Daoy (cell line): ENCODE measurements at places on chromosomes 16 and 17. TPM values are rescaled to one million over a fixed set of nuclear protein-coding genes. Genes with fewer than 3 reads are reported as not detected.
A peak's percentile ranks its signal among the peaks of the same experiment; 100 is the strongest.

The KRT40 gene
- total RNA-seq: not detected in 2 replicates

The GUCY2D gene
- under 0.01 TPM in 1 of 2 replicates, not detected in the other for total RNA-seq

The ENPP7 gene
- total RNA-seq: not detected in 2 replicates

The NPIPA2 gene
- total RNA-seq: 0.24 TPM in 1 of 2 replicates, not detected in the other

The NDRG4 gene
- total RNA-seq: 5.7 and 15.9 TPM in 2 replicates

The TBC1D3G gene
- not detected in 2 replicates for total RNA-seq

The CD19 gene
- not detected in 2 replicates for total RNA-seq

The LITAFD gene
- not detected in 2 replicates for total RNA-seq

The PCYT2 gene
- 17.9 and 34.9 TPM in 2 replicates for total RNA-seq

The CD79B gene
- 2.6 TPM in 1 of 2 replicates, not detected in the other for total RNA-seq

The CLEC18A gene
- 1.2 TPM in 1 of 2 replicates, not detected in the other for total RNA-seq

The KCNJ2 gene
- 0.63 TPM in 1 of 2 replicates, not detected in the other for total RNA-seq

The PYCARD gene
- 14.7 and 23.3 TPM in 2 replicates for total RNA-seq

The MILR1 gene
- total RNA-seq: 5.1 and 11.0 TPM in 2 replicates

The HID1 gene
- total RNA-seq: 0.11 and 0.45 TPM in 2 replicates

The GPR139 gene
- not detected in 2 replicates for total RNA-seq

The PLXDC1 gene
- 0.11 TPM in 1 of 2 replicates, not detected in the other for total RNA-seq

DNA sequence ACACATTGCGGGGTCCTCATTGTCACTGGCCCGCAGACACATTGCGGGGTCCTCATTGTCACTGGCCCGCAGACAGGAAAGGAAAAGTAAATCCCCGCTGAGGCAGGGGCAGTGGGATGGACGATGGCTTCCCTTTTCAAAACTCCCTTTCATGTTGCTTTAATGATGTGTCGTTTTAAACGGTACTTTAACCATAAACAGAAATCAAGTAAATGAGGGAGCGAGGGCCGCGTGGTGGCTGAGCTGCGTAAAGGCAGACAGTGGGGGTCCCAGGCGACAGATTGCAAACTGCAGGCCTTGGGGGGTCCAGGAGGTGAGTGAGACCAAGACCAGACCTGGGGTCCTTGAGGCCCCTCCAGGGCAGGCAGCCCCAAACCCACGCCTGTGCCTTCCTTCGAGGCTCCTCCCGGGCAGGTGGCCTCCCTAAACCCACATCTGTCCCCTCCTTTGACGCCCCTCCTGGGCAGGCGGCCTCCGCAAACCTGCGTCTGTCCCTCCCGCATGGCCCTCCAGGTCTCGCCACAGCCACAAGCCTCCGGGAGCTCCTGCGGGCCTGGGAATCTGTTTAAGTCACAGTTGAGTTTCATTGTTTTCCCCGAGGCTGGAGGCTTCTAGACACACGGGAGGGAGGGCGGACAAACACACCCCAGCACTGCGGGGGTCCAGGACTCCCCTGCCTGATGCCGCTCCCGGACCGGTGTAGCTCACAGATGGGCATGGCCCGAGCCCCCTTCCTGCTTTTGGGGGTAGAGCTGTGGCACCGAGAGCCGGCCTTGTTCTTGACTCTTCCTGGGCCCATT, 7.3 kb downstream of the PIEZO1 start:
- DNase-seq: no peak

DNA sequence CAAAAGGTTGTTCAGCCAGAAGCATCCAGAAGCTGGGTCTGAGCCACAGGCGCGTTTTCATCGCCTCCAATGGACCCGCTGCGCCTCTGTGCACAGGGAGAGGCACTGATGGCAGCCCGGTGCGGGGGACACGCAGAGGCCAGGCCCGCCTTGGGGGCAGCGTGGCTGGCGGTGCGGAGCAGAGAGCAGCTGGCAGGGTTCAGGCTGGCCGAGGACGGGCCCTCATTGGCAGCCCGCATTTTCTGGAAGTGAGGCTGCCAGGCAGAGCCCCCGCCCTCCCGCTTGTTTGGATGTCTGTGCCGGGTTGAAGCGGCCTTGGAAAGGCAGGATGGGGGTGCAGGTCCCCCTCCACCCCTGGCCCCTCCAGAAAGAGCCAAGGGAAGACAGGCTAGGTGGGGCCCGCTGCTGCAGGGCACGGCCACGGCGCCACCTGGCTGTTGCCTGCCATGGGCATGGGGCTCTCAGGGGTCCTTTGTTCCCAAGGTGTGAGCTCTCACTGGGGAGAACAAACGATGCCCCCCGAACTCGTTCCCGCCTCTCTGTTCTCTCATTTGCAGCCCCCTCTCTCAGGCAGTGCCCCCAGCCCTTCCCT, 18.8 kb downstream of the GSE1 start:
- DNase-seq: no peak

GRCh38 chr16:89442990-89443726, 47.2 kb downstream of the ANKRD11 start:
- DNase-seq: peak; percentile 43

DNA sequence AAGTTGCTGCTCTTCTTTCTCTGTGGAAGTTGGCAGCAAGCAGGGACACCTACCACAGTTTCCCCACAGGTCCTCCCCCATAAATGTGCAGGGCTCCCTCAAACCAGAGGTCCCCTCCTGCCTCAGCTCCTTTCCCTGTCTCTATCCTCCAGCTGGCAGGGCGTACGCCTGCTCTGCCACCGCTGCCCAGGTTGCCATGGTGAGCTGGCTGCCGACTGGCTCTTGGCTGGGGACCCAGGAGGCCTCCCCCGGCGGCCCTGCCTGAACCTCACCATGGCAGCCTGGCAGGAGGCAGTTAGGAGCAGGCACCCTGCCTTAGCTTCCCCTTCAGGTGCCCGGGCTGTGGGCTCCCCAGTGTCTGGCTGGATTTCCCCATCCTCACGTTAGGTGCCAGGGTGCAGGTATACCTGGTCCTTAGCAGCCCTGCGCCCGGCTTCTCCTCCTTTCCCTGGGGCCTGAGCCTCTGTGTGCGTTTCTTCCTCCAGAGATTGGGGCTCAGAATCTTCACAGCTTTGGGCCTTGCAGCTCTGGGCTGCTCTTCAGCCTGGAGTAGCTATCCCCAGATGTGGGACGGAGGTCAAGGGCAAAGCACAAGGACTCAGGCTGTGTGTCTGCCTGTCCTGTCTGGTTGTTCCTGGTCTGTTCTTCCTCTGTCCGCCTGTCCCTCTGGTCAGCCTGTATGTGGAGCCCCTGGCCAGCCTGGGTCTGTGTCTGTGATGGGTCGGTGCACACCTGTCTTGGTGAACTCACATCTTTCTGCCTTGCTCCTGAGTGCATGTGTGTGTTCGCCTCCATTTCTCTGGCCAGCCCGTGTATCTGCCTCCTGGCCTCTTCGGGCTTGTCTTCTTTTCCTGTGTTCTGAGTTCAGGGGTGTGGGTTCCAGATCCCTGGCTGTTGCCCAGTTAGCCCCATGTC, 15.7 kb downstream of the GJD3 start:
- DNase-seq: no peak

- DNase-seq: peak; percentile 92
These were observed 5.6 kb upstream of the CIITA start for GRCh38 chr16:10871157-10871991.

GRCh38 chr16:58456193-58456592, 43.8 kb upstream of the NDRG4 start:
- DNase-seq: no peak

DNA sequence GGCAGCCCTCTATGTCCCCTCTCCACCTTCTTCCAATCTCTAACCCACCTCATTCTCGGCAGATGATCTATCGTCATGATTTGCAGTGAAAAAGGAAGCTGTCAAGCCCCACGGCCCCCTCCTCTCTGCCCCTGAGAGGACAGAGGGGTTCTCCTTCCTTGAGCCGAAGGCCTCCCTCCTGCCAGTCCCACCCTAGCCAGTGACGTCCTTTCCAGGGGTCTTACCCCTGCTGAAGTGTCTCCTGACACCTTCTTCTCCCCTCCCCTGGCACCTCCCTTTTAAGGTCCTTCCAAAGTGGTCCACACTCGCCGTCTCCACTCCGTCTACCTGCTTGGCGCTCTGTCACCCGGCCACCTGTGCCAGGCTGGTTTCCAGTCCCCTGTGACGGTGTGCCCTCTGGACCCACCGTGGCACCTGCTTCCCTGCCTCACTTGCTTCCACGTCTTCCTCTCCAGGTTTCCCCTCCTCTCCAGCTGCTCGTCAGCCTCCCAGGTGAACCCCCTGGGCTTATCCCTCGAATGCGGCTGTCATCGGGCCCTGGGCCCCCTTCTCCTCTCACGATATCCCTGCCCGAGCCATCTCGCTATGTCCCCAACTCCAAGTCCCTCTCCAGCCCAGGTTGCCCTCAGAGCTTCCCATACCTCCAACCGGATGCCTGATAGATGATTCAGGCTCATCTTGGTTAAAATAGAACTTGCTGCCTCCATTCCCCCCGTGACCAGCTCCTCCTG, 5.7 kb downstream of the CCDC102A start:
- no peak for DNase-seq

- no peak for DNase-seq
These were observed 173.0 kb upstream of the TOM1L1 start for GRCh38 chr17:54727624-54728023.

GRCh38 chr16:87321336-87322107, 4.3 kb upstream of the C16orf95 start:
- DNase-seq: no peak

GRCh38 chr17:17398943-17399926, 77.6 kb upstream of the MED9 start:
- no peak for DNase-seq

- DNase-seq: no peak
These were observed 2.1 kb upstream of the GPS2 start for GRCh38 chr17:7317161-7317803.

- peak; percentile 44 for DNase-seq
These were observed 62.0 kb upstream of the CRHR1 start for GRCh38 chr17:45722161-45722560.

GRCh38 chr17:60327901-60328273, 64.0 kb downstream of the USP32 start:
- no peak for DNase-seq

- DNase-seq: peak; percentile 88
These were observed 13.6 kb upstream of the EEF2K start for GRCh38 chr16:22192261-22193062.

GRCh38 chr16:83968306-83968851, 335 bp downstream of the NECAB2 start:
- DNase-seq: no peak

DNA sequence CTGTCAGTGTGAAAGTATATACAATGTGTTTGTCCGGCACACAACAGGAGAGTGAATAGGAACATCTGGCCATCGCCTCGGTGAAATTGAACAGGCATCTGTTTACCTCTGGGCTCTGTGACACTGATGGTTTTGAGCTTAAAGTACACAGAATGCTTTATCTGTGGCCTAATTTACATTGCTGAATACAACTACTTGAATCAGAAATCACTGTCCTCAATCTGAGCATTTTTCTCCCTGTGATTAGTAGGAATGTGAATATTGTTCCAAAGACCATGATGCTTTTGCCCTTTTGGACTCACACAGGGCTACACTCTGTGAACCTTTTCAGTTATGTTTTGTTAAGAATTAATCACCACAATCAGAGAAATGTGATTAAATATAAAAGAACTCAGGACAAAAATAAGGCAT, 323.0 kb upstream of the TBX2 start:
- DNase-seq: no peak

GRCh38 chr17:7408252-7408727, 645 bp downstream of the NLGN2 start:
- no peak for DNase-seq

GRCh38 chr17:38598536-38598935, 7.2 kb downstream of the SRCIN1 start:
- peak; percentile 86 for DNase-seq

- DNase-seq: no peak
These were observed 253.3 kb downstream of the MAF start for GRCh38 chr16:79347277-79347676.

DNA sequence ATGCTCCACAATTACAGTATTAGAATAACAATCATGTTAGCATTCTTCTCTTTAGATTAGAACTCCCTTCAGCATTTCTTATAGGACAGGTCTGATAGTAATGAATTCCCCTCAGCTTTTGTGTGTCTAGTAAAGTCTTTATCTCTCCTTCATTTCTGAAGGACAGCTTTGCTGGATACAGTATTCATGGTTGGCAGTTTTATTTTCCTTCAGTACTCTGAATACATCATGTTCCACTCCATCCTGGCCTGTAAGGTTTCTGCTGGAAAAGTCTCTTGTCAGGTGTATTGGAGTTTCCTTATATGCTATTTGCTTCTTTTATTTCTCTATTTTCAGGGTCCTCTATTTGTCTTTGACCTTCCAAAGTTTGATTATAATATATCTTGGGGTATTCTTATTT, 4.0 kb upstream of the ABCA10 start:
- no peak for DNase-seq

DNA sequence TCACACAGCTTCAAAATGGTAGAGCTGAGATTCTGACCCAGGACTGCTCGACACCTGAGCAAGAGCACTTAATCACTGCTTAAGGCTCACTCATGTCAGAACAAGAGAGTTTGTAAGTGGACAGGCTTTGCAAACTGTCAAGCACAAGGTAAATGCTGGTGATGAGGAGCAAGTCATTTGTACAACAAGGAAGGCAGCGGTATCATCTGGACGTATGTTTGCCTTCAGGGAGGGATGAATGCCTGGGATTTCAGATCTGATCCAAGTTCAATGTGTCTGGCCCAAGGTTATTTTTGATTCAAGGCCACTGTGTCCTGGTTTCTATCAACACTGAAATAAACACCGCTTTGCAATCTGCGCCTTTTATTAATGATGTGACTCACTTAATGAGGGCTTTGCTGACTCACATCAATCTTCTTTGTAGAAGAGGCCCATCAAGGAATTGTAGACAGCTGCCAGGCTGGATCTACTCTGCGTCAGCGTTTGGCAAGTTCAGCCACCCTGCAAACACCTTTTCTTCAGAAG, 174.4 kb upstream of the HS3ST3A1 start:
- DNase-seq: no peak

DNA sequence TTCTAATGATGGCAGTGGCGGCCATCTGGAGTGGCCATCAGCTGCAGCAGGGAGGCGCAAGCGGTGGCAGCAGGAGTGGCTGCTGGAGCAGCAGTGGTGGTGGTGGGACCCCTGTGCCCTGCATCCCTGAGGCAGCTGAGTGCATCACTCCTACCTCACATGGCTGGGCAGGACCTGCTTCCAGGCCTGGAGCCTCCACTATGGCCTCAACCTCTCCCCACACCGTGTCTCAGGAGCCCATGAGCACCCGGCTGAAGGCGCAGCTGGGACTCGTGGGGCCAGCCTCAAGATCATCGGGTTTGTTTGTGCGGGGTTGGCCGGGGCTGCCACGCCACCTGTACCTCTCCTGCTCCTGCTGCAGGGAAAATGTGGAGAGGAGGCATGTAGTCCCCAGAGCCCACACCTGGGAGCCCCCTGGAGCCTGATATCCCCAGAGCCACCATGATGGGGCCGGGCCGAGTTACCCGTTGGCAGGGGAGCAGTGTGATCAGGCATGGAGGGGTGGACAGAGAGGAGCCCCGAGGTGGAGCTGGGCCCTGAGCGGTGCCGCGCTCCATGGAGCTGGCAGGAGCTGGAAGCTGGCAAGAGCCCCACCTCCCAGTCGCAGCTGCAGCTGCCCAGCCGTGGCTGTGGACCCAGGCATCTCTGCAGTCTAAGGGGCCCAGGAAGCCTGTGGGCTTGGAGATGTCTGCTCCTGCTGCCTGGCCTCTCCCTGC, 16.7 kb downstream of the RHOT1 start:
- DNase-seq: no peak
